Cerebellar nuclear complex (tissue), 1 donor: ENCODE measurements at places on chromosomes 16 and 17.

DNA sequence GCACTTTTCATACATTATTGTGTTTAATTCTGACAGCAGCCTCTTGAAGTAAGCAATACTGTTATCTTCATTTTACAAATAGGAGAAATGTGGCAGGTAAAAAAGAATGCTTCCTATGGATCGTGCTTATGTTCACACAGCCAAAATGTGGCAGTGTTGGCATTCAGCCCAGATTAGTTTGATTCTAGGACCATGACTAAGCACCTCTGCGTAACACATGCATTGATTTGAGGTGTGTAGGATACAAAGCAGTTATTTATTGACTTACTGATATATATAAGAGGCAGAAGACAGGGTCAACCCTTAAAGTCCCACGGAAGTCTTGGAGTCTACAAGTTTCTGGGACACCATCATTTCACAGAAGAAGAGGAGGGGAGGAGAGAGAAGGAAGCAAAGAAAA is 1144.4 kb upstream of the GOT2 start:
- no peak for DNase-seq

DNA sequence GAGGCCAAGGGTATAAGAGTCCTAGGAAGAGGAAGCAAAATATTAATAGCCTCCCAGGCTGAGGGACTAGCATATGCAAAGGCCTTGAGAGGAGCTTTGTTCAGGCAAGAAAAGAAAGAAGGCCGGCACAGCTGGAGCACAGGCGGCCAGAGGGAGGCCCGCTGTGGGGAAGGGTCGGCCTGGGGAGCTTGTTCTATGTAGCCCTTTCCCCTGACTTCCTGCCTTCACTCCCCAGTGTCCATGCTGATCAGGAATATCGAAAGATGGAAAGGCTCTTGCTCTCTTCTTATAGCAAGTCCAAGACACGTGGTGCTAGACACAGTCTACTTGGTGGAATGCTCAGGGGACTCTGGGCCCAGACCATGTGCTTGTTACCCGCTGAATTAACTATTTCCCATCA is 27.4 kb upstream of the HAS3 start:
- no peak for DNase-seq

GRCh38 chr17:79822583-79823124 is 16.6 kb downstream of the CBX4 start:
- DNase-seq = no peak

GRCh38 chr17:41651625-41652460 is 27.5 kb upstream of the KRT17 start:
- DNase-seq = no peak

- no peak for DNase-seq
These were observed 49.4 kb upstream of the GSE1 start for GRCh38 chr16:85563515-85564276.

GRCh38 chr16:67504031-67505021 is 21.0 kb upstream of the AGRP start:
- DNase-seq = no peak
